Upper lobe of right lung (tissue), 1 donor: ENCODE measurements at places on chromosomes 13 and 19. TPM values are rescaled to one million over a fixed set of nuclear protein-coding genes. Genes with fewer than 3 reads are reported as not detected.
A peak's percentile ranks its signal among the peaks of the same experiment; 100 is the strongest.

DNA sequence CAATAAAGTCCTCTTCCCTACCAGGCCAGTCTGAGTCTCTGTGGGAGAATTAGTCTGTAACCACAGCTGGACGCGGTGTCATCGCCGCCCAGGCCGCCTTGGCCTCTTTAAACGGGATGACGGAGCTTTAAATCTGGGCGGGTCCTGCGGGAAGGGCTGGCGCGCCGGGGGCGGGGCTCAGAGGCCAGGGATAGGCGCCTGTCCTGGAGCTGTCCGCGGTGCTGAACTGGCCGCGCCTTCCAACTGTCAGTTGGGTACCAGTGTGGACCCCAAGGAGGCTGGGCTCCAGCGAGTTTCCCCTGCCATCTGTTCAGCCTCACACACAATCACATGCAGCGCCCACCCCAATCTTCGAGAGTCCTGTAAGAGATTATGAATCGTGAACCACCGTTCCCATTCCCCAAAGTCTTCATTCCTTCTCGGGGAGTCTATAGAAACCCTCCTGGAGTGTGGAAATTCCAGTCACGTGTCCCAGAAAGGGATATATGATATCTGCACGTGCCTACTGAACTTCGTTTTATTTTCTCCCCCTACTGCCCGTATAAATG lies 11.5 kb downstream of the APLP1 start:
- DNase-seq = peak; percentile 95

Gene CGB3
- not detected for total RNA-seq

DNA sequence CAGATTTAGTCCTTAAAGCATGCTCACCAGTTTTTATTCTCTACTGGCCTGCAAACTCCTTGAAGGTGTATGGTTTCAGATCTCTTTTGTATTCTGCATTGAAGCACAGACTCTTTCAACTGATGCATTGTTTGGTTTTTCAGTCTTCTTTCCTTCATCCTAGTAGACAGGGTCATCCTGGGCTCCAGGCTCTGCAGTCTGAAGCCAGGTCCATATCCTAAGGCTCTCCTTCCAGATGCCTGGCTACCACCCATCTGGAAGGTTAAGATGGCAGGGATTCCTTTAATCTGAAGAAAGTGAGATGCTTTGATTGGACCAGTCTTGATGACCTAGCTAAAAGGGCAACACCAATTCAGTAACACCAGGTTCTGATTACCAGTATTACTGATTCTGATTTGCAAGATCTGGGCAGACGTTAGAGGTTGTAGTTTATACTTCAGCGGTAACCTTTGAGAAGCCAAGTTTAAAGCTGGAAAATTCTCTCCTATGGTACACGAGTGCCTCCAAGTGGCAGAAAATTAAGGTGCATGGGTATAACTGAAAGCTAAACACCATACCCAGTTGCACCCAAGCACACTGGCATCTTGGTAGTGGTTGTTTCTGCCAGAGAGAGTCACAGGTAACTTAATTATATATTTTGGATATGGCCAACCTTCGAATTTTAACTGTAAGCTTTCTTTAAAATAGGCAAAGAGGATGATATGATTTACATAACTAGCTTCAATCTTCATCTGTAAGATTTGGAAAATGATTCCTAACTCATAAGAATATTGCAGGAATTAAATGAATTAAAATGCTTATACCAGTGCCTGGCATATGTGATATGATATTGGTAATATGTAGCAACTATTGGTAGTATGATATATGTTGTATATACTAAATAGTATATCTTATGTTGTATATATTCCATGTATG lies 1651.9 kb upstream of the MIR17HG start:
- no peak for DNase-seq

Gene NR2C2AP
- 12.6 TPM for total RNA-seq
